Sigmoid colon (tissue), 7 donors: ENCODE measurements at places on chromosomes 1 and 21. TPM values are rescaled to one million over a fixed set of nuclear protein-coding genes. Genes with fewer than 3 reads are reported as not detected.
A peak's percentile ranks its signal among the peaks of the same experiment; 100 is the strongest.

- peak; percentile 6 for DNase-seq
- no peaks in the 10 kb centered on the region for H3K27me3 ChIP-seq
- no peaks in the 10 kb centered on the region for H3K4me1 ChIP-seq
- H3K36me3 ChIP-seq, result no peaks in the 10 kb centered on the region
- H3K4me3 ChIP-seq, result no peak overlapping the region
- no peak overlapping the region for H3K27ac ChIP-seq
These were observed 13.0 kb upstream of the PADI1 start for GRCh38 chr1:17191990-17192242.

MPZ gene
- total RNA-seq, result 10.0 TPM

- H3K27me3 ChIP-seq, result no peaks in the 10 kb centered on the region
- no peaks in the 10 kb centered on the region for H3K36me3 ChIP-seq
- H3K27ac ChIP-seq, result no peak overlapping the region
These were observed 213.0 kb downstream of the ADGRL2 start for GRCh38 chr1:82013702-82014101.

- H3K27me3 ChIP-seq, result no peaks in the 10 kb centered on the region
- no peak overlapping the region for H3K4me3 ChIP-seq
- H3K4me1 ChIP-seq, result no peaks in the 10 kb centered on the region
- no peaks in the 10 kb centered on the region for H3K36me3 ChIP-seq
- peak; percentile 70 for DNase-seq
- no peak overlapping the region for H3K27ac ChIP-seq
These were observed 18.5 kb downstream of the PLA2G2D start for GRCh38 chr1:20100632-20101355.

GRCh38 chr1:160624464-160624863 lies 22.4 kb downstream of the SLAMF1 start:
- no peaks in the 10 kb centered on the region for H3K27me3 ChIP-seq
- no peaks in the 10 kb centered on the region for H3K4me1 ChIP-seq
- H3K27ac ChIP-seq, result no peak overlapping the region
- no peaks in the 10 kb centered on the region for H3K36me3 ChIP-seq
- DNase-seq, result no peak
- H3K4me3 ChIP-seq, result no peak overlapping the region

DNA sequence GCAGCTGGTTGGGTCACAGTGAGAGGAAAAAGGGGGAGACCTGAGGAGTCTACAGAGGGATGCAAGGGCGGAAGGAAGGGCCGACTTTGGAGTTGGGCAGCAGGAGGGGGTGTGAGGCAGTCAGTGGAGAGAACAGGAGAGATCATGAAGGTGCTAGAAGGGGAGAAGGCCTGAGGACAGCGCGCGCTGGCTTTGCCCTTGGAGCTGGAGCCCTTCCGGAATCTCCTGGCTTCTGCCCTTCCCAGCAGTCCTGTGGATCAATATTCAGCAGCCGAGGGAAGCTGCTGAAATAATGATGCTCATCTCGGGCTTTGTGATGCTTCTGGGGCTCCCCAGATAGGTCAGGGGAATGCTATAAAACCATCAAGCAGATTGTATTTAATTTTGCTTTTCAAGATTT lies 26.7 kb downstream of the SLC37A1 start:
- H3K4me3 ChIP-seq, result no peak overlapping the region
- no peak overlapping the region for H3K27ac ChIP-seq
- no peak for DNase-seq
- H3K4me1 ChIP-seq, result no peaks in the 10 kb centered on the region

SPRR1B gene
- total RNA-seq, result not detected

DNA sequence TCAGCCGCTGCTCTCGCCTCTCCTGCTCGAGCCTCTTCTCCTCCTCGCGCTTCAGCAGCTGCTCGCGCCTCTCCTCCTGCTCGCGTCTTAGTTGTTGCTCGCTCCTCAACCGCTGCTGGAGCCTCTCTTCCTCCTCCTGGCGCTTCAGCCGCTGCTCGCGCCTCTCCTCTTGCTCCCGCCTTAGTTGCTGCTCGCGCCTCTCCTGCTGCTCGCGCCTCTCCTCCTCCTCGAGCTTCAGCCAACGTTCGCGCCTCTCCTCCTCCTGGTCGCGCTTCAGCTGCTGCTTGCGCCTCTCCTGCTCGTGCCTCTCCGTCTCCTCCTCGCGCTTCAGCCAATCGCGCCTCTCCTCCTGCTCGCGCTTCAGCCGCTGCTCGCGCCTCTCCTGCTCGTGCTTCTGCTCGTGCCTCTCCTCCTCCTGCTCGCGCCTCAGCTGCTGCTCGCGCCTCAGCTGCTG lies 3.7 kb downstream of the TCHH start:
- peak overlapping the region; percentile 41 for H3K4me3 ChIP-seq
- DNase-seq, result no peak

- no peaks in the 10 kb centered on the region for H3K36me3 ChIP-seq
- H3K27ac ChIP-seq, result no peak overlapping the region
- no peaks in the 10 kb centered on the region for H3K27me3 ChIP-seq
- no peak overlapping the region for H3K4me3 ChIP-seq
- DNase-seq, result no peak
- peaks cover 16% of the 10 kb centered on the region for H3K4me1 ChIP-seq
These were observed 73.8 kb downstream of the MTR start for GRCh38 chr1:236868625-236869467.

DNA sequence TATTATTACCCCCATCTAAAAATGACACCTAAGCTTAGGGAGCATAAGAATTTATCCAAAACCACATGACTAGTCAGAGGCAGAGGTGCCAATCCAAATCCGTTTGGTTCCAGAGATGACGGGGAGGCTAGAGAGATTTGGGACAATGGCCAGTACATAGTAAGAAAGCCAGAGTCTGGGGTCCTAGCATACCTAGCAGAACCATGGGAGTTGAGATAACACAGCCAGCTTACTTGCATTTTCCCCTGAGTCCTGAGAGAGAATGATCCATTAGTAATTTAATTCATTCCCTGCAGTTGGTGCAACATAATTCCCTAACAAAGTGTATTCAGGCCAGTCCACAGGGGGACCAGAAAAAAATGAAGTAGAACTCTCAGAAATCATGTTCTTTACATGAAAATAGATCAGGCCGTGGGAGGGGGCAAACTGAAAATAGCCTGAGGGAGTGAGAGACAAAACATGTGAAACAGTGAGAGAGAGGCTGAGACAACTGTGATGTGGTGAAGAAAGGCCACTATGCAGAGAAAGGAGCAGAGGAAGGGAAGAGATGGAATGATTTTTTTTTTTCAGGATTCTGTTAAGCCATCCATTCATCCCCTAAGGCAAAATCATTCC lies 243.3 kb downstream of the BRINP2 start:
- H3K4me1 ChIP-seq, result no peaks in the 10 kb centered on the region
- no peaks in the 10 kb centered on the region for H3K36me3 ChIP-seq
- H3K4me3 ChIP-seq, result no peak overlapping the region
- no peak for DNase-seq
- no peaks in the 10 kb centered on the region for H3K27me3 ChIP-seq

DNA sequence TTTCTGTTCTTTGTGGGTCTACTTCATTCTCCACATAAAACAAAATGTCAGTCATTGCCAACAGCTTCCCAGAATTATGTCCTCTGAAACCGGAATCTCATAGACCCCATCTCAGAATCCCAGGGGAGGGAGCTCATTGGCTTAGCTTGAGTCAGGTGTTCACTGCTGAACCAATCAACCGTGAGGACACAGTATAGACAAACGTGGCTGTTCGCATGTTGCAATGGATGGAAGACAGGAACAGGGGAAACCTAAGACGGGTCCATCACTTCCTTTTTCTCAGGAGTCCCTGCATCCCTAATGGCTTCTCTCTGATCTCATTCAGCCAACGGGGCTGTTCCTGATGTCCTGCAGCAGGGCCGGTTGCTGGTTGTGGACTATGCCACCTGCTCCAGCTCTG lies 9.1 kb downstream of the CELA2A start:
- DNase-seq, result no peak
- H3K27ac ChIP-seq, result no peak overlapping the region
- no peaks in the 10 kb centered on the region for H3K27me3 ChIP-seq
- H3K4me3 ChIP-seq, result no peak overlapping the region
- H3K4me1 ChIP-seq, result peaks cover 7% of the 10 kb centered on the region
- no peaks in the 10 kb centered on the region for H3K36me3 ChIP-seq

GRCh38 chr1:42937141-42937696 lies 21.4 kb downstream of the SLC2A1 start:
- peak; percentile 37 for DNase-seq
- H3K27ac ChIP-seq, result no peak overlapping the region
- no peaks in the 10 kb centered on the region for H3K36me3 ChIP-seq
- H3K4me3 ChIP-seq, result no peak overlapping the region

DNA sequence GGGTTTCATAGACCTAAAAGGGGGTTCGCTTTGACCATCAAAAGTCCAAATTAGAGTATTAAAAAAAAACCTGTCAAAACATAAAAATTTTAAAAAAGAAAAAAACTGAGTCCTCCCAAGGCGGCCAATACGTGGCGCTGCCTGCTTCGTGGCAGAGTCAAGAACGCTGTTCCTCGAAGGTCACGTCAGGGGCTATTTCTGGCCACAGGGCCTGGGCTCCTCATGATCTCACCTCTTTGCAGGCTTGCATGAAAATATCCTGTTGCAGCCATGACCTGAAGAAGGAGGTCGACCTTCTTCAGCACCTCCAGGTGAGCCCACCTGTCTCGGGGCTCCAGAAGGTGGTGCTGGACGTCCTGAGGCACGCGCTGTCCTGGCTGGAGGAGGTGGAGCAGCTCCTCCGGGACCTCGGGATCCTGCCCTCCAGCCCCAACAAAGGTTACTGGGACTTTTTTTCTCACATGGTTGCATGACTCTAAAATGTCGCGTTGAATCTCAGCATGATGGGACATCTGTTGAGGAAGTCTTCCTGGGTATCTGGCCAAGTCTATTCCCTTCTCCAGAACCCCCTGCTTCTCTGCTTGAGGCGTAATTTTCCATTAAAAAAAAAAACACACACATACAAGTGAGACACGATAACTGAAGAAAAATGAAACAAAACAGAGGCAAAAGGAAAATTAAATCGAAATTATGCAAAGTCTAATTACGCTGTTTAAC lies 80.4 kb upstream of the EFHD2 start:
- no peak overlapping the region for H3K27ac ChIP-seq
- H3K4me3 ChIP-seq, result no peak overlapping the region
- no peaks in the 10 kb centered on the region for H3K36me3 ChIP-seq
- DNase-seq, result no peak
- peaks cover 16% of the 10 kb centered on the region for H3K4me1 ChIP-seq
- no peaks in the 10 kb centered on the region for H3K27me3 ChIP-seq

- no peaks in the 10 kb centered on the region for H3K27me3 ChIP-seq
- no peak overlapping the region for H3K4me3 ChIP-seq
- no peak for DNase-seq
- no peaks in the 10 kb centered on the region for H3K4me1 ChIP-seq
These were observed 177.1 kb downstream of the GPATCH2 start for GRCh38 chr1:217453816-217454215.

DNA sequence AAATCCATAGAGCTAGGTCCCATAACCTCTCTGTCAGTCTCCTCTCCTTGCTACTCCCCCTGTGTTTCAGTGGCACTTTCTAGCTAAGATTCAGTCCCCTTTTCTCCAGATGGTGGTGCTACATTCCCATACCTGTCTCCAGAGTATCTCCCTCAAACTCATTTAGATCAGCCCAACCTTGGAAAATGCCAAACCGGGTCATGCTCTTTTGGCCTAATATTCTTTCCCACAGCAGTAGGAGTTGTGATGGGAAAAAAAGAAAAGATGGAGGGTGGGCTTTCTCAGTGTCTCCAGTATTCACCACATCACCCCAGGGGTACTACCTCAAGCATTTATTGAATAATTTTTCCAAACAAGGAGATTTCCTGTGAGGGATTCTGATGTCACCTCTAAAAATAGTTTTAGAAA lies 3.2 kb upstream of the RXFP4 start:
- peak overlapping the region; percentile 24 for H3K27ac ChIP-seq
- no peaks in the 10 kb centered on the region for H3K27me3 ChIP-seq
- no peak overlapping the region for H3K4me3 ChIP-seq
- H3K36me3 ChIP-seq, result no peaks in the 10 kb centered on the region
- H3K4me1 ChIP-seq, result peaks cover 22% of the 10 kb centered on the region
- no peak for DNase-seq

DNA sequence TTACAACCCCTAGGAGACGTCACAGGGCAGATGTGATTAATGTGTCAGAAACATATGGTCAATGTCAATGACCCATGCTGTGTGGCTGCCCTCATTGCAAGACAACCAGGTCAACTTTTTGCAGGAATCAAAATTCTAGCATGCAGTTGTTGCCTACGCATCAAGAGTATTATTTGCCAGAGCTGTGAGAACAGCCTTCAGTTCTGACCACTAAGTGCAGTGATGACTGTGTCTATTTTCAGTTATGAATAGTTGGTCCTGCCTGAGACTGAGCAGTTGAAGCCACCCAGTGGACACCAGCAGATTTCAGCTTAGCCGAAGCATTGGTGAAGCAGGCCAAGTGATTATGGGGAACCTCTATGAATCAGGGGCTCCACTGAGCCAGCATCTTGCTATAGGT lies 47.3 kb downstream of the LYPLAL1 start:
- DNase-seq, result no peak
- H3K4me1 ChIP-seq, result peaks cover 8% of the 10 kb centered on the region
- no peaks in the 10 kb centered on the region for H3K36me3 ChIP-seq
- H3K27ac ChIP-seq, result no peak overlapping the region

GRCh38 chr21:46097336-46098293 lies at the start of gene COL6A2:
Gene COL6A2 (plus strand): TSS chr21:46098112.
- no peaks in the 10 kb centered on the region for H3K36me3 ChIP-seq
- H3K27me3 ChIP-seq, result no peaks in the 10 kb centered on the region
- peaks cover 57% of the 10 kb centered on the region for H3K4me1 ChIP-seq
- H3K4me3 ChIP-seq, result peak within 1 kb of the TSS; percentile 95

HSPA6 gene
- 2.0 TPM for total RNA-seq

- no peak overlapping the region for H3K27ac ChIP-seq
- DNase-seq, result no peak
- H3K27me3 ChIP-seq, result no peaks in the 10 kb centered on the region
These were observed 383.7 kb downstream of the ZP4 start for GRCh38 chr1:237507005-237507404.

DNA sequence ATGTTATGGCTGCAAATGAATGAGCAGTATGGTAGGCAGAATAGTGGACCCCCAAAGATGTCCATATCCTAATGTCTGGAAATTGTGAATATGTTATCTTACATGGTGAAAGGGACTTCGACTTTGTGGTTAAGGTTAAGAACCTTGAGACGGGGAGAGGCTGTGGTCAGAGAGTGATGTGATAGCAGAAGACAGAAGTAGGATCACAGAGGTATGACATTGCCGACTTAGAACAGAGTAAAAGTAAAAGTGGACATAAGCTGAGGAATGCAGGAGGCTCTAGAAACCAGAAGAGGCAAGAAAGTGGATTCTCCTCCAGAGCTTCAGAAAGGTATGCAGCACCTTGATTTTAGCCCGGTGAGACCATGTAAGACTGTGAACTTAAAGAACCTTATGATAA lies 74.6 kb downstream of the CTH start:
- no peak for DNase-seq
- no peak overlapping the region for H3K4me3 ChIP-seq
- no peaks in the 10 kb centered on the region for H3K27me3 ChIP-seq
- H3K27ac ChIP-seq, result no peak overlapping the region

- no peak overlapping the region for H3K27ac ChIP-seq
- H3K4me3 ChIP-seq, result no peak overlapping the region
- H3K36me3 ChIP-seq, result no peaks in the 10 kb centered on the region
- peak; percentile 43 for DNase-seq
These were observed 5.3 kb upstream of the C1orf174 start for GRCh38 chr1:3905266-3905952.

- H3K4me1 ChIP-seq, result peaks cover 18% of the 10 kb centered on the region
- DNase-seq, result no peak
- H3K4me3 ChIP-seq, result no peak overlapping the region
- no peak overlapping the region for H3K27ac ChIP-seq
- no peaks in the 10 kb centered on the region for H3K36me3 ChIP-seq
- H3K27me3 ChIP-seq, result no peaks in the 10 kb centered on the region
These were observed 272.2 kb downstream of the LMO4 start for GRCh38 chr1:87600854-87601253.

TMEM125 gene
- not detected for total RNA-seq

GRCh38 chr1:20233394-20233793 lies 47.1 kb upstream of the PLA2G2C start:
- H3K4me1 ChIP-seq, result no peaks in the 10 kb centered on the region
- H3K27ac ChIP-seq, result no peak overlapping the region
- no peaks in the 10 kb centered on the region for H3K36me3 ChIP-seq
- no peaks in the 10 kb centered on the region for H3K27me3 ChIP-seq
- no peak for DNase-seq

TMEM269 gene
- not detected for total RNA-seq
